ENCODE measurements at places on chromosomes 7 and 10. TPM values are rescaled to one million over a fixed set of nuclear protein-coding genes. Genes with fewer than 3 reads are reported as not detected.
A peak's percentile ranks its signal among the peaks of the same experiment; 100 is the strongest.

Gene EVX1
- not detected for polyA plus RNA-seq

Gene SCIN
- not detected for polyA plus RNA-seq

Gene ANXA8
- polyA plus RNA-seq = 0.92 TPM

Gene INHBA
- polyA plus RNA-seq = 8.2 TPM

Gene SMC3
- polyA plus RNA-seq = 122 TPM

Gene C10orf105
- polyA plus RNA-seq = 0.85 TPM

Gene CYP2C19
- not detected for polyA plus RNA-seq

DNA sequence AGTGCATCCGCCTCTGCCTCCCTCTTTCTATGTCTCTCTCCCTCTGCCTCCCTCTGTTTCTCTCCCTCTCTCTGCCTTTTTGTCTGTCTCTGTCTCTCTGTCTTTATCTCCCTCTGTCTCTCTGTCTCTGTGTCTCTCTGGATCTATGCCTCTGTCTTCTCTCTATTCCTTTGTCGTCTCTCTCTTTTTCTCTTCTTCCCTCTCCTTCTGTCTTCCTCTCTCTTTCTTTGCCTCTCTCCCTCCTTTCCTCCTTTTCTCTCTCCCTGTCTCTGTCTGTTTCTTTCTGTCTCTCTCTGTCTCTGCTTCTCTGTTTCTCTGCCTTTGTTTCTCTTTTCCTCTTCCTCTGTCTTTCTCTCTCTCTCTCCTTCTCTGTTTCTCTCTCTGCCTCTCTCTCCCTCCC lies 678.8 kb upstream of the NRP1 start:
- no peak for DNase-seq

- DNase-seq = no peak
These were observed 50.4 kb upstream of the WNT16 start for GRCh38 chr7:121278120-121279021.

GRCh38 chr7:30464231-30464671 lies 14.3 kb downstream of the NOD1 start:
- DNase-seq = no peak

GRCh38 chr10:59033622-59034021 lies 142.8 kb upstream of the PHYHIPL start:
- DNase-seq = peak; percentile 36

DNA sequence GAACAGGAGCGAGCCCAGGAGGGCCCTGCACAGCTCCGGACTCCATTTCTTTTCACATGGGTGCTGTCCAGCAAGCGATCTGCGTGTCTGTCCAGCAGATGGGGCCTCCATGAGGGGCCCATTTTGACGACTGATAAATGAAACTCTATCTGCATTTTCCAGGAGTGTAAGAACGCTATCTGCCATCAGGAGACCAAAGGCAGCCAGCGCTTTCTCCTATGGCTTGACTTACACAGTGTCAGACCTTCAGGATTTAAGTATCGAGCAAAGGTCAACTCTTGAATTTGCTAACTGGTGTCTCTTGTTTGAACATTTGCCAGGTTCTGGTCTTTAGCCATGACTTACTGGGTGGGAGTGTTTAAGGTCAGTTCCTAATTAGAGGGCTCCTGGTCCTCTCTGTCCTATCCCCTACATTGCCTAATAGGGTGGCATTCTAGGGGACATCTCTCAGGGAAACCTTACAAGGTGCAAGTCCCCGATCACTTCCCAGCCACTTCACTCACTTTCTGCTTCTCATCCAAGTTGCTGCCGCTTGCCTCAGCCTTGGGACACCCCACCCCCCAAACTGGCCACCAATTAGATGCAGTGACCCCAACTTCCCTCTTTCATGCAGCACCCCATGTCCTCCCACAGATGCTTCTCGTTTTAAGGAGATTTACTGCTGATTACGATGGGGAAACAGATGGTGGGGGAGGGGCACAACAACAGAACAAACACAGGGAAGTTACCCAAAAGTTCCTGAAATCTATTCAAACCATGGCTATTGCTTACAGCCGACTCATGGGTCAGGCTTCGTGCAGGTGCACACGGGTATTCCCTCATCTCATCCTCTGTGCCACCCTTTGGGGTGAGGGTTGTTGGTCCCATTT lies 20.0 kb downstream of the VSIR start:
- peak; percentile 37 for DNase-seq

DNA sequence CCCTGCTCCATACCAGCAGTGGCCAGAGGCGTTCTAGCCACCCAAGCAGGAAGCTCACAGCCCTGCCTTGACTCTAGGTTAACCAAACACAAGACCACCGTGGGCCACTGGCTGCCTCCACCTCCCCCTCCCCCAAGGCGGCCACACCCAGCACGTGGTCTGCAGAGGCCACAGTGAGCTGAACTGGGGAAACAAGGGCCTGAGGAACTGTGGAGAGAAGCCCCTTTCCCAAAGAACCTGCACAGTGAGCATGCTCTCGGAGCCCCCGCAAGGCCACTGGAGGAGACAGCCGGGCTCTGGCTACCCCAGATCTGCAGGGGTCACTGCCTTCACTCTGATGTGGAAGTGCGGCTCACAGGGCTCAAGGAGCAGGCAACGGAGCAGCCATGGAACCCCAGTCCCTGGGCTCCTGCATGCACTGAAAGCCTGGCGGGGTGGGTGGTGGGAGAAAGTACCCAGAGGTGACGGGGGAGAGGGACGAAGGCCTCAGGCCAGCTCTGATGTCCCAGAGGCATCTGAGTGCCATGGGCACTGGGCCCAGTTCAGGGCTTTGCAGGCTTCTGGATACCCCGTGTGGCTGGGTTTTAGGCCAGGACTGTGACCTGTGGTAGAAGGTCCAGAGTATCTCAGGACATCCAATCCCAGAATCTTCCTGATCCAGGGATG lies 189.2 kb downstream of the EBF3 start:
- no peak for DNase-seq

- no peak for DNase-seq
These were observed 1358.7 kb upstream of the SORCS1 start for GRCh38 chr10:108523016-108523800.

DNA sequence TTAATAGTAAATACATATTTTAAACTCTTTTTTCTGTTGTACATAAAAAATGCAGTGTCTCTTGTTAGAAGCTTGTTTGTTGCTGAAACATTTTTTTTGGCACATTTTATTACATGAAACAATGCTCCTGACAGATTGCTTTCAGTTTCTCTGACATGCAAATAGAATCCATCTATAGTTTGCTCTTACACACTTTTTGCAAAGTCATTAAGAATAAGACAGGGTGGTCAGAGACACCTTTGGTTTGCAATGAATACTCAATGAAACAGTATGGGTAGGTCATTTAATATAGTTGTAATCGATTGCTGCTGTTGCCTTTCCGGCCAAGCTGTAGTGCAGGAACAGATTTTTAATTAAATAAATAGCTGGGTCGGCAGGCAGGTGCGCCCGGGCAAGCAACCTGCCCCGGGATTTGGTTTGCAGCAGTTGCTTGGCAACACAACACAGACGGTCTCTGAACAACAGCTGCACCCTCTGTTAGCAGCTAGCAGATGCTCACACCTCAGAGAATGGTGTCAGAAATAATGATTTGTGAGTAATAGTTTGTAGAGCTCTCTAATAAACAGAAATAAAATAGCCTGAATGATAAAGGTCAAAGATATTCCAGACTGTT lies 115.7 kb upstream of the CACNA2D1 start:
- no peak for DNase-seq

GRCh38 chr7:15652776-15653290 lies 33.6 kb downstream of the MEOX2 start:
- no peak for DNase-seq

DNA sequence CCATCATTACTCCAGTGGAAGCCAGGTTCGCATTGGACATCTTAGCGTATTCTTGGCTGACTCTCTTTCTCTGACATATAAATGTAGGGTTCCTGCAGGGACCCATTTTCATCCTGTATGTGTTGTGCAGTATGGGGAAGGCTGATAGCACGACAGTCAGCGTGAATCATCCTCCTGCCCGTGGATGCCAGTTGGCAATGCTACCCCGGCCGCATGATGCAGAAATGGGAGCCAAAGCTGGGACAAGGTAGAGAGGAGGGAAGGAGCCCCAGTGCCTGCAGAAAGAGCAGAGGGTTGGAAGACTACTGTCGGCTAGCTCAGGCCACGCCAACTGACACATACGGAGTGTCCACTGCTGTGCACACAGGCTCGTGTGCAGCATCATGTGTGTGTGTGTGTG lies 251.6 kb downstream of the SKAP2 start:
- DNase-seq = no peak

DNA sequence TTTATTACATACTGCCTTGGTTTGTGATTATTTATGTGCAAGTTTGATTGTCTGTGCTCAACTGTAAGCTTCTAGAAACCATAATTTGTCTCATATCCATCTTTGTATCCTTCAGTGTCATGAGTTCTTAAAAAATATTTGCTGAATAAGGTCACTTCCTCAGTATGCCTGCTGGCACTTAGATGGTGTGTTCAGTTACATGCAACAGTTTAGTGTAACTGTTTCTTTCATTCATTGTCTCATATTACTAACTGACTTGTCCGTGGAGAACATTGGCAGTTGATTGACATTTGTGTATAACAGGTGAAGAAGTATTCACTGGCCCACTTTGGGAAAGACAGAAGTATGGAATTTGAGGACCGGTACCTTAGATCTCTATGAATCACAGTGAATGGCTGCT lies 236.9 kb downstream of the PRKG1 start:
- DNase-seq = no peak

GRCh38 chr10:25082276-25083204 lies 66.1 kb downstream of the THNSL1 start:
- DNase-seq = no peak

DNA sequence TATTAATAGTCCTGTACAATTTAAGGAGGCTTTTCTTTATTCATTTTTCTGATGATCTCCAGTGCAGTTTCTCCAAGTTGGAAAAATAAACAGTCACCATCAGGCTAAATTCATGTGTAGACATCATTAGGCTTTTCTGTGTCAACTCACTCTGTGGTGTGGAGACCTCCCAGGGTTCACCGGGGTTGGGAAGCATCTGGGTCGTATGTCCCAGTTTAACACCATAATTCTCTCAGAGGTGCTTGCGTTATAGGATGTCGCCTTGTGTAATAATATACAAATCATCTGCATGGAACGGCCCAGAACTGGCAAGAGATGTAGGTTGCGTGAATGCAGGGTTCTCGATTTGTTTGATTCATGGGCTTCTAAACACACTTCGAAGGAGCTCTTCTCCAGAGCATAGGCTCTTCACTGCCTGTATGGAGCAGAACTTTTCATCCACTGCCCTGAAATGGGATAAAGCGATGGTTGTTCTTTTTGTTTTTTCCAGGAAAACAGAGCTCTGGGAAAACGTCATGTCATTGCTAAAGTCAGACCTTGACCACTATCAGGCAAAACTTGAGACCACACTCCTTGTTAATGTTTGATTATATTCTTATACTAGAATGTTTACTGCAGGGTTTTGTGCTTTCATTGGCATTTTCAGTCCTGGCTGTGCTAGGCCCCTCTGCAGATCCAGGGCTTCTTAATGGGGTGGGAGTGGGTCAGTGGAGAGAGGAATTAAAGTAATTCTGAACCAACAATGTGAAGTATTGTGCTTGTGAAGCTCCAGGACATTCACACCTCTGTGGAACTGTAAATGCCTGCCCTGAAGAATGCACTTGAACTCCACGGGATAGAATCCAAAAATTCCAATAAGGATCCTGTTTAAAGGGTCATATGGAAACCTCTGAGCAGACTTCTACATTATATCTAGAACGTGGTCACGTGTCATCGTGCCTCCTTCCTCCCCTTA lies 172.8 kb downstream of the TRIL start:
- DNase-seq = no peak

DNA sequence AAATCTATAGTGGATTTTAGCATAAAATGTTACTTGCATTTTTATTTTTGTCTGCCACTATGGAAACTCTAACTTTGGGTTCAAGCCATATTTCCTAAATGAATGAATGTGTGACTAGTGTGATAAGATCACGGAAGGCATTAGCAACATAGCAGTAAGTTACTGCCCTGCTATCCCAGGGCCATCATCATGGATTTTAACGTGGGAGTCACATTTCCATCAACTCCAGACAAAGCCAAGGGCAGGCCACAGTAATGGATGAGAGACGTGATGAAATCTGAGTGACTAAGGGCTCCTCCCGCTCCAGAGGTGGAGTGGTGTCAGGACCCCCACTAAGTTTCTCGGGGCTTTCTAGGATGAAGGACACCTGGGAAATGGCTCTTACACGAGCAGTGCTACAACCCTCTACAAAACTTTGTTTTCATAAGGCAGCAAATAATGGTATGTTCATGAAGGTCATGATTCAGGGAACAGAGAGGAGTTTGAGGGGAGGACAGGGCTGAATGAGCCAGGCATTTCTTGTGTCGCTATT lies 34.3 kb downstream of the C10orf120 start:
- no peak for DNase-seq

- no peak for DNase-seq
These were observed 78.1 kb upstream of the COL13A1 start for GRCh38 chr10:69723653-69724052.

DNA sequence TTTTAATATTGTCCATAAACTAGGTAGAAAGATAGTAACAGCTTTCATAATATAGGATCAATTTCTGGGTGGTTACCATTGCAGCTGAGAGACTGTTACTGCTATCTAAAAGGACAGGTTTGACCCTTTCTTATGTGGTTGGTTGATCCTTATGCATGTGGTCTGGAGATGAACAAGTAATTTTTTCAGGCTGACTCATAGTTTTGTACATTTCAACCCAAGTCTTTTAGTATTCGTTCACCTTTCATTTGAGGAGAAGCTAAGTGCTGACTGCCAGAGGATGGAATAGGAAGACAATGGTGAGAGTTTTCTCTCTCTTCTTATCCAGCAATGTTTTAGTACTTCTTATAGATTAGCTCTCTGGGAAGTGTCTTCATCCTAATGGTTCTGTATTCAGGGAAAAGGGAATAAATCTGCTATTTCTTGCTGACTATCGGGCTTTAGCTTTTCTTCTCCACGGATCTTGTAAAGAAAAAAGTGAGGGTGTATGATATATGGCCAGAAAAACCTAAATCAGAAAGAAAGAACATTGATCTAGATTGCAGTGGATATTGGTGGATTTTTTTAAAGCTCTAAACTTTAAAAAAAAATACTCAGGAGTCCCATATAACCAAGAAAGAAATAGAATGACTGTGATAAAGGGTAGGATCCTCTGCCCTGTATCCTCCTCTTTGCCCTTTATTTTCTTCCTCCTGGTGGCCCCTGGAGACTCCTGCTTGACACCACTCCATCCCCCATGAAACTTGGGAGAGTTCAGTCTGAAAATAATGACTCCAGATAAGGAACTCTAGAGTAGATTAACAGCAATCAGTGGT lies 88.0 kb downstream of the CPED1 start:
- no peak for DNase-seq

DNA sequence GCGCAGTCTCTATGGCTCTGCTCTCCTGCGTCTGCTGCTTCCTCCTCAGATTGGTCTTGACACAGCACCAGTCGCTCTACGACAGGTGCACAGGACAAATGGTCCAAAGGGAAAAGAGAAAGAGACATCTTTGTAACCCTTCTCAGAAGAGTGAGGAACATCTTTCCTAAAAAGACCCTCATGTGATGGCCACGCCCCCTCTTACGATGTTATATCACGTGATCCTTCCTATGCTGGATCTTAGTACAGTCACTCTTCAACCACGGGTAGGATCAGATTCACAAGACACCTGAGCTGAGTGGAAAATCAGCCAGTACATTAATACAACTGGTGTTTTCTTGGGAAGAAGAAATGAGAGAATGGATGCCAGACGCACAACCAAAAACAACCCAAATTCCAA lies 262.2 kb upstream of the CELF2 start:
- DNase-seq = no peak

GRCh38 chr7:33744293-33745075 lies 160.9 kb upstream of the BMPER start:
- peak; percentile 67 for DNase-seq

- DNase-seq = no peak
These were observed 120.3 kb upstream of the CELF2 start for GRCh38 chr10:10897400-10897799.

GRCh38 chr7:131203291-131203976 lies 124.2 kb upstream of the MKLN1 start:
- no peak for DNase-seq

All from cardiac muscle cell (in vitro differentiated cells and primary cell).